ENCODE measurements at places on chromosomes 3 and 15.

- peak; percentile 65 for DNase-seq
Observed at GRCh38 chr3:30597131-30597768, 9.2 kb upstream of the TGFBR2 start.

GRCh38 chr3:31027191-31027761 lies 132.8 kb upstream of the GADL1 start:
- DNase-seq: no peak

- DNase-seq: peak; percentile 8
Observed at GRCh38 chr3:64225695-64226499, 631 bp upstream of the PRICKLE2 start.

DNA sequence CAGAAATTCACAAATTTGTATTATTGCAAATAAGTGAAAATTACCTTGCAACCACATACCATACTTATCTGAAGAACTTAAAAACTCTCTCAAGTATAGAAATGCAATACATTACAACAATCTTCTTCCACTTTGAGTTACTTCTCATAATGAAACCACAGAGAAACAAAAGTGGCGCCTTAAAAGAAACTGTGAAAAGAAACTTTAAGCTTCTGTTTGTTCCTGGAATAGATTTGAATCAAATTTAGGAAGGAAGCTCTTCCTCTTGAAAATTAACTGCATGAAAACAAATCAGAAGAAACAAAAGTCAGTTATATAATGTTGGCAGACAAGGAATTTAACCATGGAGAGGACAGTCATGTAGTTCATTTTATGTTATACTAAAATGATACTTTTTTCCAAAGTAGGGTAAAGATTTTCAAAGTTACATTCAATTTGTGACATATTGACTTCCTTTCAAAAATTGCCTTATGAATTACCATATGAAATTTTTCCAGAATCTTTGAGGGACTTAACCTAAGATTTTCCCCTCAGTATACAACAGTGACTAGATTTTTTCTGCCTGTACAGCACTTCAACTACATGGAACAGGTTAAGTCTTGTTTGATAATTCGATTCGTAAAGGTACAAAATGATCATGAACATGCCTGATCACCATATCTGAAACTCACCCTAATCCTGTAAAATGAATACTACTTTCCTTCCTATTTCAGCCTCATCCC lies 57.6 kb upstream of the TNFSF10 start:
- no peak for DNase-seq

GRCh38 chr3:120460862-120461261 lies 10.1 kb upstream of the FSTL1 start:
- DNase-seq: no peak

DNA sequence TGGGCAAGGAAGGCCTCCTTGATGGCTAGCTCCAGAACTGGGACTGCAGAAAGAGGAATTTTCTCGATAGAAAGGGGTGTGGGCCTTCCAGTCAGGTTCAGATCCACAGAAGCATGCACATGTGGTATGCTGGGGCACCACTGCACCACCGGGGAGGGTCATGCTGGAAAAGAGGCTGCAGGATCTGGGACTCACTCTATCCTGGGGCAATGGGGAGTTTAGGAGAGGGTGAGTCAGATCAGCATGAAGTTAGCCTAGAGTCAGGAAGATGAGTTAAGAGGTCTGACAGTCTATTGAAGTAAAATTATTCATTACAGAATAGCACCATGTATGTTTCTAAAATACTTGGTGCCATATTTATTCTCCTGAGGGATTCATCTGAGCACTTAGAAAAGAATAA lies 130.2 kb upstream of the TOPAZ1 start:
- no peak for DNase-seq

- no peak for DNase-seq
Observed at GRCh38 chr3:141250828-141251227, 19.2 kb downstream of the PXYLP1 start.

DNA sequence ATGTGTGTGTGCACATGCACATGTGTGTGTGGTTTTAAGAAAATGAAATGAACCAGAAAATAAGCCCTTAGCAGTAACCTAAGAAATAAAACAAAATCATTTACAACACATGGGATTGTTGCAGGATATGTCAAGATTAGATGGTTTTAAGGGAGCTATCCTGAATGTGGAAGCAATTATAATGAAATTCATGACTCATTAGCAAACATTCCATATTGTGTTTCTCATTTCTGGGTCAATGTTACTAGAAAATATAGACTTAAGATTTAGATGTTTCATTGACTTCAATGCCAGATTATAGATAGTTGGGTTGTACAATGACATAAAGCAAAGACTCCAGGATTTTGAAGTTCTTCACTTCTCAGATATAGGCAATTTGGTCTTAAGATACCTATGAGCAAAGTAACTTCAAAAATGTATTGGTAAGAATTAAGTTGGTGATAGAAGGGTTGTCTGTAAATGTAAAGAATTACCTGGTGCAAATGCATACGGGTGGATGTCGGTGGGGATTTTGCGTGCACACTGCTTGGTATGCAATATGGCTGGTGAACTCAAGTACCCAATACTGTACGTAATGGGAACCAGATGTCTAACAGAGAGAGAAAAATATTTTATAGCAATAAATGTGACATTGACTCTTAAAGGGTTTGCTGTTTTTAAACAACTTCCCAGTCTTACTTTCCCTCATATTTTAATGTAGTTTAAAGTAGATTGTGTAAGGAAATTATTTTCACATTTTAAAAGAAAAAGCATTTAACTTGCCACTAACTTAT lies 53.9 kb upstream of the NR2F2 start:
- DNase-seq: no peak

GRCh38 chr15:75891895-75892294 lies 11.8 kb upstream of the FBXO22 start:
- peak; percentile 78 for DNase-seq

DNA sequence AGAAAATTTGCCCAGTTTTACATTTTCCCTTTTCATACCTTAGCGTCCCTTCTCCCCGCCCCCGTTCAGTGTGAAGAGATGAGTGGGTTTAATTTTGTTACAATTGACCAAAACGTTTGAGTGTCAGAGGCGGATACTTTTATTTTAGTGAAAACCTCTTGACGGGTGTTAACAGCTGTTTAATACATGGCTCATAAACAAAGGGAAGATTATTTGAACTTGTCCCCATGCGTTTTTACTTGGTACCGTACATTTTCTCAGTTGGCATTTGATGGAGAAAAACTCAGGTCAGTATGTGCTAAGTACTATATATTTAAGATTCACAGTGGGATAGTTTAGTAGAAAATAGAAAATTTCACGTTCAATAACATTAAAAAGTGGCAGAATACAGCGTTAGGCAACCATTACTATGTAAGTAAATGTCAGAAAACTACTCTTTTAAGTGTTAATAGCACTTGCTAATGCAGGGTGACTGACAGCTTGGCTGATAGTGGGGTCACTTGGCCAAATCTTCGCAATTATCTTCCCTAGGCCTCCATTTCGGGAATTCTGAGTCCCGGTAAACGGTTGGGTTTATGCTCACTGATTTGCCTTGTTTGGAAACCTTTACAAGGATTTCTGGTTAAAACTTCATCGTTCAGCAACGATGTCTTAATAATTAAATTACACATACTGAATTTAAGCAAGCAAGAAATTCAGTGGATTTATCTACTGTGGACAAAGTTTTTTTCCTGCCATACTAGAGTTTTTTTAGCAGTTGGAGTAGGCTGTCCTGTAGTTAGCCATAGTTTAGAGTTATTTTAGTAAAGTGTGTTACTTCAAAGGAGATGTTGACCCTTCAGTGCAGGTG lies 4.8 kb downstream of the CHD2 start:
- DNase-seq: no peak

GRCh38 chr3:170355738-170356595 lies 1.5 kb upstream of the SKIL start:
- DNase-seq: no peak

DNA sequence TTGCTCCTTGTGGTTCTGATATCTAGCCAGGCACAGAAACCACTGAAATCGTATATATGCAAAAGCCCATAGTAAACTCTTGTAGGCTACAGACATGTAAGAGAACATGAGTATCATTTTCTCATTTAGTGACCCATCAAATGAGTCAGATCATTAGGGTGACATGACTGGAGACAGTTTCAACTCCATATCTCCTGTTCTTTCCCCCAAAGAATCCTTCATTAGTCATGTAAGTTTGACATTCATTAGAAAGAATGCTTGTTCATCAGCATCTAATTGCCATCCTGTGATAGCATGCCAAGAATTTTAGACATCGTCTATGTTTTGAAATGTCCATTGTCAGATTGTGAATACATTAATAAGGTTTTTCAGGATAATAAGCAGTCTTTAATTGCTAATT lies 264.9 kb upstream of the TPM1 start:
- DNase-seq: no peak

GRCh38 chr15:63407612-63408011 lies 26.0 kb upstream of the CA12 start:
- no peak for DNase-seq

DNA sequence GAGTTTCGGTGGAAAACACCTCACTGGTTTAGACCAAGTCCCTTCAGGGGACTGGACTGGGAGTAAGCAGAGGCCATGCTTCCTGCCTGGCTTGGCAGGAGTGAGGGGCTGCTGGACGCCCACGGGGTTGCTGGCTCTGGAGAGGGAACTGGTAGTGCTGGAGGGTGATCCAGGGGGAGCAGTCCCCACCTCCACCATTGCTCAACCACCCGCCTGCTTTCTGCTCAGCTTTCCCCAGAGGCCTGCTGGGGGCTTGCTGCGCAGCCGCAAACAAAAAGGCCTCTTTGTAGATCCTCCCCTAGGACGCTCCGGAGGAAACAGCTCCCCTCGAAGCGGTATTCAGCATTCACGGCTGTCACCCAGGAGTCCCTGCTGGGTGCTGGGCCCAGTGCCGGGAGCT lies 33.5 kb downstream of the EBLN2 start:
- DNase-seq: peak; percentile 40

- DNase-seq: no peak
Observed at GRCh38 chr3:152271501-152272236, 2.9 kb downstream of the MBNL1 start.

- DNase-seq: no peak
Observed at GRCh38 chr3:29590461-29590860, 309.6 kb downstream of the RBMS3 start.

GRCh38 chr15:83612226-83612625 lies 41.7 kb upstream of the ADAMTSL3 start:
- DNase-seq: no peak

GRCh38 chr3:106025151-106025722 lies 156.4 kb upstream of the CBLB start:
- DNase-seq: no peak

GRCh38 chr3:109265295-109265694 lies 51.0 kb downstream of the DPPA2 start:
- DNase-seq: no peak

GRCh38 chr3:197468866-197469382 lies 86.8 kb downstream of the BDH1 start:
- no peak for DNase-seq

DNA sequence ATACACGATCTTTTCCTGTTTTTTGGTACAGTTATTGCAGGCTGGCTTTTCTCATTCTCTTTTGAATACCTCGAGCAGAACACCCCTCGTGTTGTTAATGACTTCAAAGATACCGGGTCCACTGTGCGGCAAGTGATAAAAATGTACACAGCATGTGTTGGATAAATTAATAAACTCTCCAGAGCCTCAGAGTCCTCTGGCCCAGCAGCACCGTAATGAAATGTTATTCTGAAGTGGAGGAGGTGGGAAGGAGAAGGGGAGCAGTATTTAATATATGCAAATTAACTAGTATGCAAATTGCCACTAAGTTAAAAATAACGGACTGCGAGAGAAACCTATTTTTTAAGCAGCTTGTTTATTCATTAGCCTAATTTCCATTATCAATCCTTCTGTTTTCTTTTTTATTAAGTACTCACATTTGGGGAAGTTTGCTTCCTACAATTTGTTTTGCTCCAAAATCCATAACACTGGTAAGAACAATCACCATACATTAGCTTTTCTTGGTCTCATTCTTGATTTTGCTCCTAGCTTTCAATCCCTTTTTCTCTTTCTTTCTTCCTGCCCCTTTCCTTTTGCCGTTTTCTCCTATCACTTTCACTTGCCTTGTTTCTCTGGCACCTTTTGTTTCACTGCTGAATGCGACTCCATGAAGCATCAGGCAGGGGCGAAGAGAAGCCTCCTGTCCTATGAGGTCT lies 462.3 kb upstream of the PPP2R3A start:
- no peak for DNase-seq

- DNase-seq: no peak
Observed at GRCh38 chr15:35777061-35777460, 231.1 kb upstream of the DPH6 start.

DNA sequence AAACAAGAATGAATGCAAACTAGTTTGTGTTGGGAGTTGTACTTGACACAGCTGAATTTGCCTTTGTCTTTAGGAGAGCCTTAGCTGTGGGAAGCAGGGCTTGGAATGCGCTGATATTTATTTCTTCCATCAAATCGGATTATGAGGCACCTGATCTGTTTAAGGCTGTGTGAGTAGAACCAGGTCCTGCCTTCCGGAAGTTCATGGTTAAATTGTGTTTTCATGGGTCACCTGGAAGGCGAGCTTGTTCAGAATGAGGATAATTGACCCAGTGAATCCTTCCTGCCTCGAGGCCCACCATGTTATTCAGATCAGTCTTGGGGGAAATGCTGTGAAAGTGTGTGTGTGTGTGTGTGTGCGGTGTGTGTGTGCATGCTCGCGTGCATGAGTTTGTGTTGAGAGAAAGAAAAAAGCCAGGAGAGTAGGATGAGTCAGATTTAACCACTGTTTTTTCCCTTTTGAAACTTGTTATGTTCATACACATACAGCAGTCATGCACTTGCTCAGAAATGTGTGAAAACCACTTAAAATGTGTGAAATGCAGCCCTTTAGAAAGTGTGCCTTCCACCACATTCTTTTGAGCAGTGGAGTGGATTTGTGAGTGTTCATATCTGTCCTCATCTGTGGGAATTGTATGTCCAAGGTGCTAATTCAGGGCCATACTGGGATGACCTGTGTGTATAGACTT lies 36.7 kb downstream of the SMAD3 start:
- DNase-seq: no peak

DNA sequence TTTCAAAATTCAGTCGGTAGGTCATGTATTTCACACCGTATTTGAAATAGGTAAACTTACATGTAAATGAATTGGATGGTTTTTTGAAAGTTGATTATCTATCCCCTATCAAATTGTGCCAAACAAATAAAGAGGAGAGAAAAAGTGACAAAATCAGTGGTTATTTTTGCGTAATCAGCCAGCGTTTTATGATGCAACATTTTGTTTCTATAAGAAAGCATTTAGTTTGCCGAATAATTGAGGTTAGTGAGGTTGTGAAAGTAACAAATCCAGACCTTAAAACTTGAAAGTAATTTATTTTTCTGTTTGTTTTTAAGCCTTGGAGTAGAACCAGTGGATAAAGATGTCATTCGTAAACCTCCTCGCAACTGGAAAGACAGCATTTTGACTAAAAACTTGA lies 29.3 kb downstream of the ASTE1 start:
- no peak for DNase-seq

GRCh38 chr3:126983276-126983652 lies 349 bp downstream of the PLXNA1 start:
- no peak for DNase-seq

DNA sequence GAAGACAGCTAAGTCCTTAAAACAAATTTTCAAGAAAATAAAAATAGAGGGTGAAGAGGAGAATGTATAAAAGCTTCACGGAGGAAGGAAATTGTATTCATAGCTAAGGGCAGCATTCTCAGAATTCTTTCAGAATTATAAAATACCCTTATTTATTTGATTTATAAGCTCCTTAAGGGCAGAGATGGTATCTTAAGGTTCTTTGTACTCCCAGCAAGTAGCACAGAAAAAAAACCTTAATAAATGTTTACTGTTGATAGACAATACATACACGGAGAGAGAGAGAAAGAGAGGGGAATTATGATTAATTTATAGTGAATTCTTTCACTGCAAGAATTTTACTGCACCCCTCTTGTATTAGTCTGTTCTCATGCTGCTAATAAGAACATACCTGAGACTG lies 375.6 kb upstream of the CCDC54 start:
- DNase-seq: no peak

All from SK-MEL-5 (cell line).